ENCODE measurements at places on chromosomes 11 and 22.

DNA sequence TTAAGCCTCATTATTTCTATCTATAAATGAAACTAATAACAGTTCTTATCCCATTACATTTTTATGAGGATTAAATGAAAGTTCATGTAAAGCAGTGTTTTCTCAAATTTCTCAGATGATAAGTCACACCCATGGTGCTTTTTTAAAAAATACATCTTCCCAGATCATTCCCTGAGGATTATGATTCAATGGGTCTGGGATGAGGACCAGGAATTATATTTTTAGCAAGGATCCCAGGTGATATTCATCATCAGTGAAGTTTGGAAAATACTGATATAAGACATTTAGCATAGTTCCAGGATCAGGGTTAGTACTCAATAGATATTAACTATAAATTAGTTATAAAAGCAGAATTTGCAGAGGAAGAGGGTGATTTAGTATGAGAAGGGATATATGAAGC is 89.1 kb downstream of the BBOX1 start:
- DNase-seq: no peak

DNA sequence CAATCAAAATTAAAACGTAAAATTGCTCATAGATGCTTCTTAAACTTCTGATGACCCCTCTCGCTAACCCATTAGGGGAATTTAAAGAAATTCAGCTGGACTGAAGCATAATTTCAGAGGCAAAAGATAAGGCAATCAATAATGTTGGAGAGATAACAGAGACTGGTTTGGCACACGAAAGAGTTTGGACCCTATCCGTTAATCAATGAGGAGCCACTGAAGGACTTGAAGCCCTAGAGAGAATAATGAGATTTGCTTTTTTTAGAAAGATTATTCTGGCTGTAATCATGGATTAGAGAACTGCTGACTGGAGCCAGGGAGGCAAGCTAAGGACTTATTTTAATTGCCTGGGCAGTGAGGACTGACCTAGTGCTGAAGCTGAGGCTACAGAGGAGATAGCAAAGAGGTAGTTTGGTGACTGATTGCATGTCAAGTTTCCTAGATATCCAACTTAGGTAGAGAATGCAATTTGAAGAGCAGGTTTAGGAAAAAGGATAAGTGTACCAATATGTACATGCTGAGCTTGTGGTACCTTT is 11.9 kb upstream of the ARHGAP42 start:
- no peak for DNase-seq

- DNase-seq: no peak
These were observed 35.3 kb downstream of the GALNT18 start for GRCh38 chr11:11586465-11586864.

DNA sequence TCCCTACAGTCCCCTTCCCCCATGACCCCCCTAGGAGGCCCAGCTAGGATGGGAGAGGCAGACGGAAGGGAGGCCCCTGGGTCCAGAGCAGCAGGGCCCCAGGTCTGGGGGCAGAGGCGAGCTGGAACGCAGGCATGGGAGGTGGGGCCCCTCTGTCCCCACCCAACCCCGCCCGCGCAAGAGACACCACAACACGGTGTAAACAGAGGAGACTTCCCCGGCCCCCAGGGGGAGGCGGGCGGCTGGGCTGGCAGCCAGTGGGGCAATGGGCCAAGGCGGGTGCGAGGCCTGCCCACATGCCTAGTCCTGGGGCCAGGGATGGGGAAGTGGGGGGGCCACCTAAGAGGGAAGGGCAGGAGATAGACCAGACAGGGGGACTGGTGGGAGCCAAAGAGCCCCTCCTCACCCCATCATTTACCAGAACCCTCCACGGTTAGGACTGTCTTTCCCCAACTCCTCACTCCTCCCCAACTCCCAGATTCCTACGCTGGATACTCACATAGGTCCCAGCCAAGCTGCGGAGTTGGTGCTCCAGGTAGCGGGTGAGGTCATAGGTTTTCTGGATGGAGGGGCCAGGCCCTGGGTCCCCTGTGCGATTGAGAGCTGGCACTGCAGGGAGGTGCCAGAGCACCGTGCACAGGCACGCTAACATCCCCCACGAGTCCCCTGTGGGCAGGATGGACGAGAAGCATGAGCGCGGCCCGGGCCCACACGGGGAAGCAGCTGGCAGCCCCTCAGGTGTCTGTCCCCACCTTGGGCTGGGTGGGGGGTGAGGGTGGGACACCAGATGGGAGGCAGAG is 6.2 kb downstream of the CLCF1 start:
- no peak for DNase-seq

GRCh38 chr22:25764270-25765015 is 22.5 kb downstream of the MYO18B start:
- DNase-seq: no peak

DNA sequence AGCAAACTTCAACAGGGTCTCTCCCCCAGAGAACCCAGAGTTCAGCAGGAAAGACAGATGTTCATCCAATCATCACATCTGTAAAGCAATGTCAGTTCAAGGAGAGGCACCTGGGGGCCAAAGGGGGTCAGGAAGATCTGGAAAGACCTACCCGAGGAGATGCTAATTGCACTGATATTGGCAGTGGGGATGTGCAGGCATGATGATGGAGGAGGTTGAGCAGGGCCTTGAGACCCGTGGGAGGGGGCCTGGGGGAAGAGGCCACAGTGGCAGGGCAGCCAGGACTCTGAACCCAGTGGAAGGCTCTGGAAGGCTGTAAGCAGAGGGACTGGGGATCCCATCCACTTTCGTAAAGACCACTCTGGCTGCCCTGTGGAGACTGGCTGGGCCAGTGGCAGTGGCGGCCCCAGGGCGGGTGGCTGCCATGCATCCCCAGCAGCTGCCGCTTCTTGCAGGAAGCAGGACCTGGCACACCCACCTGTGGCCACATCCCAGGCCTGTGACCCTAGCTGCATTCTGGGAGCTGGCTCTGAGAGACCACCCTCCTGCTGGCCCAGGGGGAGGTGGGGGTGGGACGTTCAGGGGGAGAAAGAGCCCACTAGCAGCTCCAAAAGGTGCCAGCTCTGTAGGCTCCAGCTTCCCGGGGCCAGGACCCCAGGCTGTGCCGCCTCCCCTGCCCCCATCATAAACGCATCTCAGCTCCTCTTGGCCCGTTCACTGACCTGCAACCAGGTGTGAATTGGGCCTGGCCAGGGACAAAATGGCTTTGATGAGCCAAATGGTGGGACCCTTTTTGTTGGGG is 59.9 kb upstream of the FGF3 start:
- no peak for DNase-seq

DNA sequence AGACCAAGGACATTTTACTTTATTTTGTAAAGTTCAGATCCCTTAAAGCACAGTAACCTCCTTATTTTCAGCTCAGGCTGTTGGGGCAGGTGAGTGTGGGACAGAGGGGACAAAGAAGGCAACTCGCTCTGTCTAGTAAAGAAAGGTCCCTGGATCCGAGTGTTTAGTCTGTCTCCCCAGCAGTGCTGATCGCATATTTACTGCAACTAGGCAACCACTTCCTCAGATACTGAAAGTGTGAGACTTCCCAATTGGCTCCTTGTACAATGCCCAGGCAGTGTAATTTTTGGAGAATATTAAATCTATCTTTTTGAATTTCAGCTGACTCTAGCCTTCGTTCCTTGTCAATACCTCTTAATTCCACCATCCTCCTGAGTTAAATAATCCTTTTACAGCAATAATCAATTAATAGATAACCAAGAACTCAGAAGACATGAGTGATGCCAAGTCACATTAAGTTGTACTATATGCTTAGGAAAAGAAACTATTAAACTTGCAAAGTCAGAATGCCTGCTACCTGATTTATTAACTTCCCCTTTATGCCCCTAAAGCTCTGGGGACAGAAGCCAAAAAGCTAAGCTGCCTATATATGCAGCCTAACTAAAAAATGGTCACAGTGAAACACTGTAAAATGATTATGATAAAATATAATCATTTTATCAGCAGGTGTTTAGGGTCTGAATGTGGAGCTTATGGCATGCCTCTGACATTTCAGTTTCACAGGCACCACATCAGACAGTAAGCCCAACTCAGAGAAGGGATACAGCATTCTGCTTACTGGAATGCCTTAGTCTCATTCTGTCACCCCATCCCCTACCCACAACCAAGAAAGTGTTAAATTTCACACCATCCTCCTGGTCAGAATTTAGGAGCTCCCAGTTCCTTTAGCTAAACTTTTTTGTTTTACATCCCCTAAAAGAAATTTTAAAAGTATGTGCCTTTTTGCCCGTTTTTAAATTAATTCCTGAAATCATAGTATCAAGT is 138.7 kb downstream of the TRIM44 start:
- DNase-seq: no peak

- DNase-seq: no peak
These were observed 67.5 kb upstream of the ZBED5 start for GRCh38 chr11:10925149-10925926.

DNA sequence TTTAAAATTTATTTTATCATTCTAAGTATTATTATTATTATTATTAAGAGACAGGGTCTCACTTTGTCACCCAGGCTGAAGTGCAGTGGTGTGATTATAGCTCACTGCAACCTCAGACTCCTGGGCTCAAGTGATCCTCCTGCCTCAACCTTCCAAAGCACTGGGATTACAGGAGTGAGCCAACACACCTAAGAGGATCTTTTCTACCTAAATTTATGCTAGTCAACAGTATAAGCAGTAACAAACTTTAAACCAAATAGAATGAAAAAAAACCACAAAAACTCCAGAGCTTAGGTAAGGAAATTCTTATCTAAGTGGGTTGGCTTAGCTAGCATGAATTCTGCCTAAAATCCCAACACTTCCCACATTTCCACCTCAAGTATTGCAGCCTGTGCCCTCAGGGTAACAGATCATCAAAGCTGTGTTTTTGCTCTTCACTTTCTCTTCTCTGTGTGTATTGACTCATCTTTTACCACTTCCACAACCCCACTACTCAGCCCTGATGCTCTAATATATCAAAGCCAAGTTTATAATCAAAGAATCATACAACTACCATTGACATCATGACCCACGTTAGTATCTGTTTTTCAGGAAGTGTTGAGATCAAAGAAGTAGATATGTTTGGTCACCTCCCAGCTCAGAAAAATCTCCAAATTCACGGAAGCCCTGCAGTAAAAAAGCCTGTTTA is 93.7 kb upstream of the SPON1 start:
- DNase-seq: no peak

DNA sequence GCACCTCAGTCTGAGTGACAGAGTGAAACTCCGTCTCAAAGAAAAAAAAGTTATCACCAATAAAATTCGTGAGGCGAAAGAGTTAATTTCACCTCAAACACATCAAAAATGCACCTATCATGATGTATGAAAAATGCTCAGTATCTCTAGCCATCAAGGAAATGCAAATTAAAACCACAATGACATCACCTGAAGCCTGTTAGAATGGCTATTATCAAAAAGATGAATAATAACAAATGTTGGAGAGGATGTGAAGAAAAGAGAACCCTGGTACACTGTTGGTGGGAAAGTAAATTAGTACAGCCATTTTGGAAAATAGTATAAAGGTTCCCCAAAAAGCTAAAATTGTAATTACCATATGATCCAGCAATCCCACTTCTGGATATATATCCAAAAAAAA is 23.6 kb downstream of the CHEK2 start:
- DNase-seq: no peak

- no peak for DNase-seq
These were observed 108.0 kb downstream of the CCDC81 start for GRCh38 chr11:86482692-86483091.

- no peak for DNase-seq
These were observed 22.7 kb upstream of the CCND1 start for GRCh38 chr11:69618237-69618636.

DNA sequence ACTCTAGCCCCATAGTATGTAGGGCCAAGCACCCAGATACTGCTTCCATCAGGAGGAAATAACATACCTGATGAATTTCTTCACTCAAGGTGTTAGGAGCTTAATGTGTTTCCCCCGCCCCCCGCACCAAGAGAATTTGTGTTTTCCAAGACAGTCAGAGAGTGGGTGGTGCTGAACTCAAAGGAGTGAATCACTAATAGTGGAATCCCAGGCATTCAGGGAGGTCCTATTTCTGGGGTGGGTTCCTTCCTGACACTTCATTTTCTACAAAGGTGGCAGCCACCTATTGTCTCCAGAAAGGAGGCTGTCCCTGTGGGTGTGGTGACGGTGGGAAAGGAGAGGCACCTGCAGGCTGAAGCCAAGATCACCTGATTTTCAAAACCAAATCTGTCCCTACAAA is 50.8 kb upstream of the ELF5 start:
- DNase-seq: no peak

GRCh38 chr11:94926271-94926625 is 47.1 kb downstream of the CWC15 start:
- no peak for DNase-seq

DNA sequence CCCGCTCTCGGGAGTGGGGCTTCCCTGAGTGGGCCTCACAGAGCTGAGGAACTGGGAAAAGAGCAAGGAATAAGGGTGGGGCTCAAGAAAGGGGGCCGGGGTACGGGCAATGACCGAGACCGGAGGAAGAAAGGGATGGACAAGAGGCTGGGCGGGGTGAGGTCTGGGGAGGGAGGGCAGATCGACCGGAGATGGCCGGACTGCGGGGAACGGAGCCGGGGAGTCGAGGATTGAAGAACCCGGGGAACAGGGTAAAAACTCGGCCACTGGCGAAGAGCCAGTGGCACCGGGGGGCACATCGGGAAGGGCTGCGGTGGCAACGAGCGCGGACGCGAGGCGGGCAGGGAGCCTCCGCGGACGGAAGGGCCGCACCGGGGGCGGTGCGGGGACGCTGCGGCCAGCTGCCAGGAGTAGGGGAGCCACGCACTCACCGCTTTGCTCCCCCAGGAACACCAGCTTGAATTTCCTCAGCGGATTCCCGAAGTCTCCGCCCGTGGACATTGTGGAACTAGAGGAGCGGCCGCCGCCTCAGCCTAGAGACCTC is 667 bp downstream of the RAB6A start:
- no peak for DNase-seq

DNA sequence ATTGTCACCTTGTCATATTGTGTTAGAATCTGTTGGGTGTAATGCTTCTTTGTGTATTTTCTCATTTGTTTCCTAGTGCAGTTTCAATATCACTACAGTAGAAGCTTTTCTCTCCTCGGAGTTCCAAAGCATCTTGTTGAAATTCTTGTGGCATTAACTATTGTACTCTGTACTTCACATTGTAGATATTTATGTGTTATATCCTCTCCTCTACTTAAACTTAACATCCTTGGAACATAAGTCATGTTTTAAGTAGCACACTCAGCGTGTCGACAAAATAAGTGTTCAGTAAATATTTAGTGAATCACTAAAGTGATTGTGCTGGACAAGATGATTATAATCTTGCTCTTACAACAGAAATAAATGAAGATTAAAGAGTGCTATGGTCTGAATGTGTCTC is 201.7 kb downstream of the ARHGAP42 start:
- DNase-seq: no peak

DNA sequence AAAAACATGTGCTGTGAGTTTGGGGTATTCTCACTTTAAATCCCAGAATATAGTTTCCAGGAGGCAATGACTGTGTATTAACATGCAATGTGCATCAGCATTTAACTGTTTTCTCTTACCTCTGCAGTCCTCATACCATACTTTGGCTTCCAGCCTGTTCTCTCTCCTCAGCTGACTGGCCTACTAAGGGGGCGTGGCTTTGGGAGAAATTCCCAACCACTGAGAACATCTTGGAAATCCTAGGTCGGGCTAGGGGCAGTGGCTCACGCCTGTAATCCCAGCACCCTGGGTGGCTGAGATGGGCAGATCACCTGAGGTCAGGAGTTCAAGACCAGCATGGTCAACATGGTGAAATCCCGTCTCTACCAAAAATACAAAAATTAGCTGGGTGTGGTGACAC is 13.5 kb upstream of the ZC3H12C start:
- no peak for DNase-seq

GRCh38 chr11:65557280-65558001 is 718 bp downstream of the LTBP3 start:
- no peak for DNase-seq

Data from HFF-Myc (cell line).